ENCODE measurements at places on chromosomes 11 and 22.

DNA sequence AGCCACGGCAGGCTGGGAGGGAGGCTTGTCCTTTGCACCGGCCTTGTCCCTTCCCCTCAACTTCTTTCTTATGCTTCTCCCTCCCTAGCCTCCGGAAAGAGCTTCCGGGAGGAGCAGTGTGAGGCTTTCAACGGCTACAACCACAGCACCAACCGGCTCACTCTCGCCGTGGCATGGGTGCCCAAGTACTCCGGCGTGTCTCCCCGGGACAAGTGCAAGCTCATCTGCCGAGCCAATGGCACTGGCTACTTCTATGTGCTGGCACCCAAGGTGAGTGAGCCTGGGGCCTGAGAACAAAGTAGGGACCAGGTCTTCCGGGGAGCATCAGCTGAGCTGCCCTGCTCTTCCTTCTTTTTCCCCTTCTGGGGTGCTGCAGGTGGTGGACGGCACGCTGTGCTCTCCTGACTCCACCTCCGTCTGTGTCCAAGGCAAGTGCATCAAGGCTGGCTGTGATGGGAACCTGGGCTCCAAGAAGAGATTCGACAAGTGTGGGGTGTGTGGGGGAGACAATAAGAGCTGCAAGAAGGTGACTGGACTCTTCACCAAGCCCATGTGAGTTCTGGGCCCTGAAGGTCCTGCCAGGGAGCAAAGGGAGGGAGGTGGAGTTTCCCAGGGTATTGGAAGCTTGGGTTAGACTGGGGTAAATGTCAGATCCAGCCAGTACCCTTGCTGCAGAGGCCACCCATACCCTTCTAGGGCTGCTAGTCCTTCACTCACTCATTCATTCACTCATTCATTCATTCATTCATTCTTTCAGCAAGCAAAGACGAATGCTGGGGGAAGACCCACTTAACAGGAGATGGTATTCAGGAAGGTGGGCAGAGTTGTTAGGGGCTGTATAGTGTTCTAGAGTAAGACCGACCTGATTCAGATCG, 22.6 kb downstream of the ADAMTS15 start:
- DNase-seq: no peak

DNA sequence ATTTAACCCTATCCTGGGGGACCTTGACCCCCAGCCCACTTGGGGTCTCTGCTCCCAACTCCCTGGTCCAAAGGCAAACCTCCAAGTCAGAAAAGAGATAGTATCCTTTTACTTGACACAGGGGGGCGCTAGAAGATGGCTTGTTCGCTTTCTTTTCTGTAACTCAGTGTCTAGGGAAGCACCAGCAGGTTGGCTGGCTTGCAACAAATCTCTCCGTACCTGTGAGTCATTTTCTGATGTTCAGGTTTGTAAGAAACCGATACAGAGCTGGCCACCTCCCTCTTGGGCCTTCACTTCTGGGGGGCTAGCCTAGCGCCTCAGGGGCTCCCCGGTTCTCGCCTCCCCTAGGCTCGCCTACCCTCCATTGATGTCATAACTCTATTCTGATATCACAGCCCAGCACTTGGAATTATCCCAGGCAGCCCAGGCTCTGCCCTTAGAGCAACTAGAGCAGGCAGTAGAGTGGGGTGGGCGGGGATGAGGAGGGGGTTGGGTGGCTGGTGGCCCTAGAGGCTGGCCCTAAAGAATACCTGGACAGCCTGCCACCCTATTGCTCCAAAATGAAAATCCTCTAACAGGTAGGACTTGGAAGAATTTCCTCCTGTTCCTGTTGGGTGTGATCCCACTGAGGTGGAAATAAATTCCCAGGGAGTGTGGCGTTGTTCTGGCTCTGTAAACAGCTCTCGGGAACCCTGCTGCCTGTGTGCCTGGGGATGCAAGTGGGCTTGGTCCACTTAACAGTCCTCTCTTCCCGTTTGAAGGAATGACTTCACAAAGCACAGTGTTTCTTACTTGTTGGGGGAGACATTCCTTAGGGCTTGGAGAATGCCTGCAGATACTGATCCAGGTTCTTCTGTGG, 69.4 kb downstream of the OSBP2 start:
- DNase-seq: peak; percentile 65

- no peak for DNase-seq
Observed at GRCh38 chr11:116072133-116072532, 567.9 kb upstream of the CADM1 start.

- no peak for DNase-seq
Observed at GRCh38 chr11:76615950-76616349, 54.6 kb downstream of the LRRC32 start.

DNA sequence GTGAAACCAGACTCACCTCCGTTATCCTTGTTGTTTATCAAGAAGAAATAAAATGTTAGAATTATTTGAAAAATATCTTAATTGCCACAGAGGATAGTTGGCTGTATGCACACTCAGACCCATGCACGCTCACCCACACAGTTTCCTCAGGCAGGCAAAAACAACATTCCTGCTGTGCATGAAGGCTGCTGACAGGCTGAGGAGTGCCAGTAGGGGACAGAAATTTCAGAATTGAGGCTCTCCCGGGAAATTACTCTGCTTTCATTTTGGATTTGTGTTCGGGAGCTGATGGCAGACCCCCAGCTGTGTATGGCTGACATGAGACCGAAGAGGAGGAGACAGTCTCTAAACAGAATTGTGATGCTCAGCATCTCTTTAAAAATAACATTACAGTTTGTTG, 87.5 kb downstream of the AMOTL1 start:
- DNase-seq: no peak

DNA sequence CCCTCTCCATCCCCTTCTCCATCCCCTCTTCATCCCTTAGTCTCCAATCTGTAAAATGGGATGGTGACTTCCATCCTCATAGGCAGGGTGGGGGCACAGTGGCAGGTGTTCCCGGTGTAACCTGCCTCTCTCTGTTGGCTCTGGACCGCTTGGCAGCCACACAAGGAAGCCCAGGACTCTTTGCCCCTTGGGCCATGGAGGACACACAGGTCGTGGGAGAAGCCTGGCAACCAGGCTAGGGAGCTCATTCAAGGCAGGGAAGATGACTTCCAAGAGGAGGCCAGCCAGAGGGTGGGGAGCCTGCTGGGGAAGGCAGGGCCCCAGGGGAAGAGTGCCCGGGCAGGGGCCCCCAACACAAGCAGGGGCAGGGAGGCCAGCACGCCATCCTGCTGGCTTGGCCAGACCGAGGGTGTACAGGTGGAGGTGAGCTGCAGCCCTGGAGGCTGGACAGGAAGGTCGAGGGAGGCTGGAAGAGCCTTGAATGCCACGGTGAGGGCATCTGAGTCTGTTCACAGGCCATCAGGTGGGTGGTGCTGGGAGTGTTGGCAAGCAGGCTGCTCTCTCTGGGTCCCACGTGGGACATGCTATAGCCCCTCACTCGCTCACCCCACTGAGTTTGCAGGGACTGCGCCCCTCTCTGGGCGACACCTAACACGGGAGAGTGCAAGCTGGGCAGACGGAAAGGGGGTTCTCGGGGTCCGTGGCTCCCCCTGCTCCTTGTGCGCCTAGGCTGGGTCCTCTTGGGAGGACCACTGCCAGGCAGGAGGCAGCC, 15.5 kb upstream of the CTSD start:
- DNase-seq: no peak

DNA sequence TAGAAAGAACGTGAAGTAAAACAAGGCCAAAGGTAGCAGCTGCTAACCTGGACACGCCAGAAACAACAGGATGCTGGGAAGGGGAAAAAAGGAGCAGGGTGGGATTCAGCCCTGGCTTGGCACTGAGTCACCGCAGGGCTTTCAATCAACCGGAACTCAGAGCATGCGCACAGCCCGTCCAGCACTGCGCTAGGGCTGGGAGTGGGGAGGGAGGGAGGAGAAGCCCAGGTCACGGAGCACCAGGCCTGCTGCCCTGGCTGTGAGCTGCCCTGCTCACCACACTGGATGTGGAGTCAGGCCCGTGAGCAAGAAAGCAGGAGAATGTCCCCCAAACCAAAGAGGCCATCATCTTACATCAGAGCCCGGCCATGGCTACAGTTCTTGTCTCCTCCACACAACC, 51.5 kb downstream of the APOL1 start:
- no peak for DNase-seq

DNA sequence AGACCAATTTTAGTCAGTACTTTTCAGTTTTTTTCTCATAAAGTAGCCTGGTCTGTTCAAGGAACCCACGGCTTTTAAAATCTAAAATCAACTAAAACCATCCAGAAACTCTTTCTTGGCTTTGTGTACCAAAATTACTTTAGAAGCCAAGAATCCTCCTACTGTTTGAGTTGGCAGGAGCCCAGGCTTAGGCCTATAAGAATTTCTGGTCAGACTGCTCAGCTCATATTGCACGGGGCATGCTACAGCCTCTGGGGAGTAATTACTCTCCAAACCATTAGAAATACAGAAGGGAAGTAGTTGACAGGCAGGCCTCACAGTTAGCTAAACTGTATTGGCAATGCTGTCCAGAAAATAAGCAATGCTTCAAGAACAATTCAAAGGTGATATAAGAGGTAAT, 1862.9 kb upstream of the RAG2 start:
- DNase-seq: no peak

DNA sequence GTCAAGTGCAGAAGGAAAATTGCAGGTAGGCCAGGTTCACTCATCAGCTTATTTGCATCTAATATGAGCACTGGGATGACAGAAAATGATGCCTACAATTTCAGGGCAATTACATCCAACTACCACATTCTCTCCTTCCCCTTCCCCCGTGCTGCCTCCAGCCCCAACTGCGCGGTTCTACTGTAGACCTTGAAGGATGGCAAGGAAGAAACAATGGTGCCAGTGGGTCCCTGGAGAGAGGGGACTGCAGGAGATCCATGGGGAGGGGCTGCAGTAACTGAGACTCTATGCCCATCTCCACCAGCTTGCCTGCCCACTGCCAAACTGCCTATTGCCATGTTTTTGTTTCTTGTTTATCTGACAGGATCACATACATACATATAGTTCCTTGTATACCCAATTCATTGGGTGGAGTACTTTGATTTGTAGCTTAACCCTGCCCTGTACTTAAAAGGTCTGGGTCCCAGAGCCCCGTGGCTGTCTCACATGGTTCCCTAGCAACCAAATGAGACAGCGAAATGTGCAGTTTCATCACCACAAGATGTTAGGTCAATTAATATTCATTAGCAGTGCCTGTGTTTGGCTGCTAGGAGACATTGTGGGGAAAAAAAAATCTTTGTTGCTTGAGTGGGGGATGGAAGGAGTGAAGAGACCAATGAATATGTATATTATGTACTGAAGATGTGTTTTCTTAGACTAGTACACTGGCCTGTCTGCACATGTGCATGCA, 253.5 kb upstream of the PLET1 start:
- no peak for DNase-seq

- peak; percentile 94 for DNase-seq
Observed at GRCh38 chr11:67277231-67277961, 11.1 kb downstream of the GRK2 start.

- DNase-seq: no peak
Observed at GRCh38 chr11:1654388-1655167, 25.0 kb downstream of the KRTAP5-5 start.

GRCh38 chr11:75487365-75487764, 38.4 kb downstream of the GDPD5 start:
- DNase-seq: no peak

GRCh38 chr11:94790661-94791180, 22.6 kb downstream of the AMOTL1 start:
- DNase-seq: no peak

- DNase-seq: no peak
Observed at GRCh38 chr11:99565333-99565732, 544.6 kb downstream of the CNTN5 start.

GRCh38 chr11:61287338-61287977, 7.7 kb downstream of the VWCE start:
- no peak for DNase-seq

GRCh38 chr11:1486054-1486825, at the start of gene MOB2:
MOB2 (minus strand) TSS chr11:1486779; CDS start chr11:1486556, 223 bp downstream.
- no peak for DNase-seq

GRCh38 chr11:110763249-110764011, 51.2 kb upstream of the ARHGAP20 start:
- no peak for DNase-seq

GRCh38 chr11:14240221-14240620, 118.8 kb downstream of the RRAS2 start:
- no peak for DNase-seq

- no peak for DNase-seq
Observed at GRCh38 chr11:86663761-86664160, 8.7 kb downstream of the ME3 start.

DNA sequence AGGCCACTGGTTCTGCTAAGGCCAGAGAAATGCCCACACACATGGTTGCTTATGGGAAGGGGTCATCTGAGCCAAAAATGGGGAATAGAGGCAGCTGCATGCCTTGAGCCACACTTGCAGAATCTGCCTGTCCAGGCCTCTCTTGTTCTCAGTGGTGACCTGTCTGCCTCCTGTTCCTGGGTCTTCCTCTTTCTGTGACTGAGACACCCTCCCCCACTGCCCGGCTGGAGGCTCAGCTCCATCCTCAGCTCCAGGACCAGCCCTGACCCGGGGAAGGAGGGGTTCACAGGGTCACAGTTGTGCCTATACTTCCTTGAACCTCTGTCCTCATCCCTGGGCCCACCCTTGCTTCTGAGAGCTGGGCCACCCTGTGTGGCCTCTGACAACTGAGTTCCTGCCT, 52.3 kb downstream of the CSF2RB start:
- DNase-seq: no peak

DNA sequence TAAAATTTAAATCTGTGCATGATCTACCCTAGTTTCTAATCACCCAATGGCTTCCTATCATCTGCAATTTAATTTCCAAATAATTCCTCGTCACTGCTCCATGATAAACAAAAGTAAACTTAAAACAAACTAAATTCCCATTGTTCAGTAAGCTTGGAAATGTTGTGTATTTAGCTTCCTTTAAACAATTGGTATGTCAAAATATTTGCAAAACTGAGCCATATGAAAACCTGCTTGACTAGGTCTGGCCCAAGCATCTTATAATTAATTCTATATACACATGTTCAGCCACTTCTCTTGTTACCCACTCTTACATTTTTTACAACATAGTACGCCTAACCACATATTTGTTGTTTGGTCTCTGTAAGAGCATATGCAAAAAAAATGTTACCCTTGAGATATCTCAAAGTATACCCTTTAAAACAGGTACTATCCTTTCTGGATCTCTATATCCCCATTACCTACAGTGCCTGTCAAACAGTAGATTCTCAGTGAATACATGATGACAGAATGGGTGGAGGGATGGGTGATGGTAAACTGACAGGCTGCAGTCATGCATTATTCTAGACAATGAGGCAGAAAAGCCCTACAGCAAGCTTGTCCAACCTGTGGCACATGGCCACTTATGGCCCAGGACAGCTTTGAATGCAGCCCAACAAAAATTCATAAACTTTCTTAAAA, 1277.9 kb upstream of the TENM4 start:
- DNase-seq: no peak

- DNase-seq: no peak
Observed at GRCh38 chr11:80727315-80727714, 1286.5 kb upstream of the TENM4 start.

- no peak for DNase-seq
Observed at GRCh38 chr22:22999523-22999922, 70.8 kb upstream of the GNAZ start.

- DNase-seq: no peak
Observed at GRCh38 chr11:120538707-120539106, 27.2 kb downstream of the GRIK4 start.

- no peak for DNase-seq
Observed at GRCh38 chr11:45322111-45322705, 36.1 kb upstream of the SYT13 start.

- no peak for DNase-seq
Observed at GRCh38 chr11:4922304-4922703, 1.8 kb downstream of the OR51G1 start.

Measured in naive thymus-derived CD4-positive, alpha-beta T cell (primary cell).